GM12878 (cell line): ENCODE measurements at places on chromosomes 13 and 19. TPM values are rescaled to one million over a fixed set of nuclear protein-coding genes. Genes with fewer than 3 reads are reported as not detected.

GRCh38 chr13:29496241-29496712 is 99.2 kb downstream of the SLC7A1 start:
- no peak for DNase-seq

GRCh38 chr13:106597749-106598395 is 29.9 kb upstream of the ARGLU1 start:
- DNase-seq = no peak

GRCh38 chr13:27997904-27998522 is 9.5 kb upstream of the URAD start:
- no peak for DNase-seq

The ZNF460 gene
- total RNA-seq = 41.7 and 43.0 TPM in 2 replicates
